ENCODE measurements at places on chromosomes 4 and X.

DNA sequence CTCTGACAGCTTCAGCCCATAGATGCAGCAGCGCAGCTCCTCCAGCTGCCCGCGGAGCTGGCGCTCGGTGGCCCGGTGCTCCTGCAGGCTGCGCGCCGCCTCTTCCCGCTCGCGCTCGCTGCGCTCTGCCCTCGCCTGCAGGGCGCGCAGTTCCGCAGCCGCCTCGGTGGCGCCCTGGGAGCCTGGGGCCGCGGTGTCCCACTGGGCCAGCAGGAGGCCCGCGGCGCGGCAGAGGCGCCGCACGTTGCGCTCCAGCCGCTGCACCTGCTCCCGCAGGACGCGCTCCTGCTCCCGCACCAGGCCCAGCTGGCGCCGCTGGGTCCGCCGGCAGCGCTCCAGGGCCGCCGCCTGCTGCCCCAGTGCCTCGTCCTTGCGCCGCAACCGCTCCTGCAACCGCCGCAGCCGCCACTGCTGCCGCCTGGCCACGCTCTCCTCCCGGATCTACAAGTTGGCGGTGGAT lies 10.1 kb downstream of the C4orf50 start:
- no peak for DNase-seq

DNA sequence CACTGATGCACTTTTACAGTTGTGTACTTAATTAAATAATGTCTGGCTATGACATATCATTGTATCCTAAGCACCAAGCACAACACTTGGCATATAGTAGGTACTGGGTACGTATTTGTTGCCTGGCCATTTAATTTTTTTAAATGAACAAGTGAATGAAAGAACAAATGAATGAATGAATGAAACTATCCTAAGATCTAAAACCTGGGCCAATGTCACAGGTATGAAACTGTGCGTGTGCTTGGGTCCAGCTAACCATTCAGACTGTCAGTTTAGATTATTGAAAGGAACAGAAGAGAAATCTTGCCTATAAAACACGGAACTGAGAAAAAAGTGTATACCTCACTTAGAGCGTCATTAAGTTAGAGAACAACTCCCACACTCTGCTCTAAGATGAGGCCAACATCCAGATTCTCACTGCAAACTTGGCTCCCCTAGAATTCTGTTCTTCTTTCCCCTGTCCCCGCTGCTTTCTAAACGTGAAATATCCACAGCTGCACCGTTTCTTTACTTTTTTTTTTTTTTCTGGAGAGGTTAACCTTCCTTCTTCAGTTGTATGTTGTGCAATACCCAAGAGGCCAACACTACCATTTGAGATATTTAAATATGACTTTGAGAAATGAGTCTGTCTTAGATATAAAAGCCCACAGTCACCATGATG lies 17.3 kb upstream of the SEL1L3 start:
- no peak for DNase-seq

DNA sequence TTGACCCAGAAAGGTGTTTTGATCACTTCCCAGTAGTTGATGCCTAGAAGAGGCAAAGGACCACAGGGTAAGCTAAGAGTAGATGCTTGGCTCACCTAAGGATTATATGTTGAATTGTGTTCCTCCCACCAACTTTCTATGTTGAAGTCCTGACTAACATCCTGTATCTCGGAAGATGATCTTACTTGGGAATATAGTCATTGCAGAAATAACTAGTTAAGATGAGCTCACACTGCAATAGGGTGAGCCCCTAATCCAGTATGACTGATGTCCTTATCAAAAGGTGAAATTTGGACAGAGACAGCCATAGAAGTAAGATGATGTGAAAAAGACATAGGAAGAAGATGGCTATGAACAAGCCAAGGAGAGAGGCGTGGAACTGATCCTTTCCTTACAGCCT lies 3.3 kb upstream of the HMGB2 start:
- no peak for DNase-seq

GRCh38 chr4:111066001-111066400 lies 443.1 kb upstream of the PITX2 start:
- no peak for DNase-seq

- no peak for DNase-seq
Observed at GRCh38 chrX:38103857-38104812, 97.8 kb downstream of the SYTL5 start.

DNA sequence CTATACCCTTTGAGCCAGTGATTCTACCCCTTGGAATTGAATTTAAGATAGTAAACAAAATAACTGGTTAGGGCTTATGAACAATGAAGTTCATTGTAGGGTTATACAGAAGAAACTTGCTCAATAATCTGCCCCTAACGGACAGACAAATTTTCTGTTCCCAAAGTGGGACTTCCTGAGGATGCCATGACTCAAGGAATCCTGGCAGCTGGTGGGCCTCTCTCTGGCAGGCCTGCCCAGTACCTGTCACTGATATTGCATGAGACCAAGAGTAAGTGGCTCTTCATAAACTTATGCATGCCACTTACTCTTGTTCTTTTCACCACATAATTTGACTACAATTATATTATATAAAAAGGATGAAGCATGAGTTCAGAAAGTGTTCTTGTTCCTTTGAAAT lies 41.5 kb downstream of the GPRIN3 start:
- no peak for DNase-seq

GRCh38 chr4:95831166-95831565 lies 8.7 kb upstream of the PDHA2 start:
- DNase-seq, result no peak

GRCh38 chr4:20544645-20545044 lies 155.6 kb upstream of the PACRGL start:
- no peak for DNase-seq

DNA sequence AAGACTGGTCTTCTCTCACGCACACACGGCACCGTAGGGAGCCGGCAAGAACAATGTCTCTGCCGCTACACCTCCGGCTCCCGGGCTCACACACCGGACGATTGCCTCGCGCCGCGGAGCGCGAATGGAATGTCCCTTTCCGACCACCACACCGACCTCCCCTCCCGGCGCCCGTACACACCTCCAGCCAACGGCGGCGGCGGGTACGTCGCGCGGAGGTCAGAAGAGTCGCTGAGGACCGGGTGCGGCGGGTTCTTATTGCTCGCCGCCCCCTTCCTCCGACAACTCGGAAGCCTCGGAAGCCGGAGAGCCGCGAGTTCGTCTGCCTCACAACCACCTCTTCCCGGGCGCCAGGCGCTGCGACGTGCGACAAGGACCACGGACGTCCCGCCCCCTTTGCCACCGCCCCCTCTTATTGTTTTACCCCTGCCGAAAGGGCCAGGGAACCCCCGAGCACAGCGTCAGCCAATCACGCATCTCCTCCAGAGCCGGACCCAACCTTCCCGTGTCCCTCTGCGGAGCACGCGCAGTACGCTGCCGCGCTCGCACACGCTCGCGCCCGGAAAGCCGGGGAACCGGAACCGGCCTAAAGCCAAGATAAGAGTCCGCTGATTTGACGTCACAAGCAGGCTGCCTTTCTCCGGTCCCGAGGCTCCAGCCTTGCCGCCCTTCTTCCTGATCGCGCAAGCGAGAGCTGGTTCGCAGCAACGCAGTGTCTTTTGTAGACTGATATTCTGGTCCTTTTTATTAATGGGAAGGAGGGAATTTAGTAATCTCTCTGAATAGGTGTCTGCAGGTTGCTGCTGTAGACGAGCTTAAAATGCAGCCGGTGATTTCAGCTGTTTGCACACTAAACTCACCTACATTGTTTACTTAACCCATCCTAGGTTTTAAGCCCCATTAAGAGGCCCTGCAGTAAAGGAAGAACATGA lies at the start of gene G3BP2:
Gene G3BP2, minus strand, starts transcription at position 385 of the 932 bp plus-strand sequence. CDS start 11,386 bp downstream, outside the sequence.
- DNase-seq, result peak; percentile 94

- DNase-seq, result no peak
Observed at GRCh38 chrX:8760021-8760420, 28.1 kb upstream of the ANOS1 start.

GRCh38 chrX:11480626-11481025 lies 185.1 kb downstream of the ARHGAP6 start:
- DNase-seq, result no peak

All from stimulated activated CD8-positive, alpha-beta memory T cell treated with anti-CD3 and anti-CD28 coated beads, Interleukin-2, amount 100 ng/mL, for 48 hours (primary cell).